ENCODE measurements at places on chromosomes 16 and 17.

GRCh38 chr16:63613701-63614100 is 1508.2 kb downstream of the CDH11 start:
- DNase-seq = no peak

DNA sequence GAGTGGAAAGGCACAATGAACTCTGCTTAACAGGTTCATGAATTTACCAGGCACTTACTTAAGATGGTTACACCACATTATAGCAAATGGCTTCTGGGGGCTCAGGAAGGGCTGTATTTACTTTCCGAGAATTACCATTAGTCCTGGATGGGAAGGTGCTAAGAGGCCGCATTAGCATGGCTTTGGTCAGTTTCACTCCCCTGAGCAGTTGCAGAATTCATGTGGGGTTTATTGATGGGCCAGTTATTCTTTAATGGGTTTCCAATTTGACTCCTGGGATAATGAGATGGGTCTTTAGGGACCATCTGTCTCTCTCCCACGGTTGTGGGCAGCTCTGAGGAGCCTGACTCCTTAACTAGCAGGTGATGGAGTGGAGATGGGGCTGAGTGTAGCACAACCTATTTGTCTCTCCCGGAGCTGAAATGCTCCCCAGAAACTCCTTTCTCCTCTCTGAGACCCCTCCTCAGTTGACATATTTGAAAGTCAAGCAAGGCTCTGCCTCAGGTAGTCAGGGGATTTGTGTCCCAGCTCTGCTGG is 652.5 kb downstream of the HS3ST4 start:
- DNase-seq = no peak

- no peak for DNase-seq
Measured at GRCh38 chr17:81582341-81582740, 30.2 kb upstream of the FAAP100 start.

DNA sequence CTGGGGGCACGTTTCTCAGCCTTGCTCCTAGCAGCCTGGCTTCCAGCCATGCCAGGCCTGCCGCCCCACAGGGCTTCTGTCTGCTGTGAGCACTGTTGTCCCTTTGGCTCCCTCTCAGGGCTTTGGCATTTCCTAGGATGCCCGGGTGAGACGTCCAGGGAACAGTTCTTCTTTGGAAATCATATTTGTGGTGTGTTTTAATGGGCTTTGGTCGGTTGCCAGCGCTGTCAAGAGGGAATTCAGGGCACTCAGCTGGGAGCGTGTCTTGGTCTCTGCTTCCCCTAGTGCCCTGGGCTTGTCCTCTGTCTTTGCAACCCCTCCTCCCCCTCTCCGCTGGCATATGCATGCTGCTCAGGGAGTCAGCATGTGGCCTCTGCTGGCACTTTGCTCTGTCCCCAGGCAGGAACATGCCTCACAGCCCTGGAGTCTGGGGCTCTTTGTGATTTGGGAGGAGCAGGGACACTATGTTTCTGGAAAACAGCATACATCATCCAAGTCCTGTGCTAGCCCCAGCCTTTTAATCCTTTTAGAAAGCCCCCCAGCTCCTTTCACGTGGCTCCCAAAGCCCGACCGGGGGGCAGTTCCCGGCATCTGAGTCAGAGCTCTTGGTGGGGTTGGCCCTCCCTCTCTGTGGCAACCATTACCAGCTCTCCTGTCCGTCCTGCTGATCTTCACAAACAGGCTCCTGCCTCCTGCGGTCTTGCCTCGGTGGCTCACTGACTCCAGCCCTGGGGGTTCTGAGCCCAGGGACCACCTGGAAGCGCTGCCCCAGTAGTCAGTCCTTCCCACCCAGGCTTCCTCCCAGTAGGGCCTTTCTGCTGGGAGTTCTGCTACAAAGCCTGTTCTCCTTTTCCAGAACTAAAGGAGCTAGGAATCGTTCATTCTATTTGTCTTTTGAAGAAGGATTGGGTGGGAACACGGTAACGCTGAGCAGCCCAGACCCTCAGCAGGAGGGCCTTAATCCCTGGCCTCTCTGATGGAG is 26.7 kb downstream of the SAP30BP start:
- DNase-seq = no peak

GRCh38 chr16:57940382-57940966 is 30.5 kb downstream of the CNGB1 start:
- DNase-seq = no peak

- DNase-seq = no peak
Measured at GRCh38 chr17:61581611-61582349, 9.2 kb downstream of the NACA2 start.

DNA sequence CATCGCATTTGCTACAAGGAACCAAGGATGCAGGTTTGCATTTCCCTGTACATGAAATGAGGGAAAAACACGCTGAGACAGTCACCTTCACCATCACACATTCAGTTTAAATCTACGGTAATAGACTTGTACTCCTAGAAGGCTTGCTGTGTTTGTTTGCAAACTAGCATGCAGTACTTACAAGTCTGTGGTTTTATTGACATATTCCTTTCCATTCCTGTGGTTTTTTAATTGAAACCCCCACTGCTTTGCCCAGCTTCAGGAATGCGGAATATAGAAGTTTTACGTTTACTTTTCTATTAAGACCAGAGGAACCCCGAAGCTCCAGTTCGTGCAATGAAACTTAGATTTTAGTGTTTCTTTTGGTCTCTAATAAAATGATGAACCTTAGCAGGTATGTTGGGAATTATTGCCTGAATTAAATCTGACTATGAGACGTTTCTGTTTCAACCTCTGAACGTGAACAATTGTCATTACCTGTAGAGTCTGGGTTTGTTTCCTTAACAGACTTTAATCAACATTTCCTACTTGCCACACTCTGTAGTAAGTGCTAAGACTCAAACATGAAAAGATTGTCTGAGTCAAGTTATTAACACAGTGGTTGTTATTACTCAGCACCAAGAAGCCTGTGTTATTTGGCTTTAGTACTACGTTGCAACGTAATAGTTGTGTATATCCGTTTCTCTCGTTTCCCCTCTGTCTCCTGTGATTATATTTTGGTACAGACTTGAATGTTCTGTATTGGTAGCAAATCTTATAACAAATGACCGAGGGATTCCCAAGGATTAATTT is 793.3 kb upstream of the GOT2 start:
- DNase-seq = no peak

GRCh38 chr17:21166595-21167210 is 39.9 kb downstream of the DHRS7B start:
- DNase-seq = no peak

GRCh38 chr17:6508016-6508415 is 48.3 kb downstream of the PITPNM3 start:
- no peak for DNase-seq

DNA sequence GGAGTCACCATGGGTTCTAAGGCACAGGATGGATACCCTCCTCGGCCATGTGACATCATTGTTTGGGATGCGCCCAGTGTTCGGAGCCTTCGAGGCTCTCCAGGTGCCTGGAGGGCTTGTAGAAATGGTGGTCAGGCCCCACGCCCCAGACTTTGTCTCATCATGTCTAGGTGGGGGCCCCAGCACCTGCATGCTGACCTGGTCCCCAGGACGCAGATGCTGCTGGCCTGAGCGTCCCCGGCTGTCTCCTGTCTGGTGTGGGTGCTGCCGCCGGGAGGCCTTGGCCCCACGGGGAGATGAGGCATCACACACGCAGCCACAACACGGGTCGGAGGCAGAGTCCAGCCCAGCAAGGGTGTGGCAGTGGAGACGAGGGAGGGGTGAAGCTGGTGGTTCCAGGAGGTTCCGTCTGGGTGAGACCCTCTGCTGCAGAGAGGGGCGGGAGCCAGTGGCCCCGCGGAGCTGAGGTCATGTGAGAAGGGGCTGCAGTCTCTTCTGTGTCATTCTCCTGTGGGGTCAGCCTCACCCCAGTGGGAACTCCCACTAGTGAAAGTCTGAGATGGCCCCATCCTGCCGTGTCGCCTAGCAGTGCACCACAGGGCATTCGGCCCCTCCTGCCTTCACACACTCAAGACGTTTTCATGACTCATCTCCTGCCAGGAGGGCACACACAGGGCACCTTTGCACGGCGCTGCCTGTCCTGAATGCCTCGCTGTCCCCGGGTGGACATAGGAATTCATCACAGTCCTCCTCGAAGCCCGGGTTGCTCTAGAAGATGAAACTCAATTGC is 46.6 kb downstream of the JPH3 start:
- DNase-seq = no peak

DNA sequence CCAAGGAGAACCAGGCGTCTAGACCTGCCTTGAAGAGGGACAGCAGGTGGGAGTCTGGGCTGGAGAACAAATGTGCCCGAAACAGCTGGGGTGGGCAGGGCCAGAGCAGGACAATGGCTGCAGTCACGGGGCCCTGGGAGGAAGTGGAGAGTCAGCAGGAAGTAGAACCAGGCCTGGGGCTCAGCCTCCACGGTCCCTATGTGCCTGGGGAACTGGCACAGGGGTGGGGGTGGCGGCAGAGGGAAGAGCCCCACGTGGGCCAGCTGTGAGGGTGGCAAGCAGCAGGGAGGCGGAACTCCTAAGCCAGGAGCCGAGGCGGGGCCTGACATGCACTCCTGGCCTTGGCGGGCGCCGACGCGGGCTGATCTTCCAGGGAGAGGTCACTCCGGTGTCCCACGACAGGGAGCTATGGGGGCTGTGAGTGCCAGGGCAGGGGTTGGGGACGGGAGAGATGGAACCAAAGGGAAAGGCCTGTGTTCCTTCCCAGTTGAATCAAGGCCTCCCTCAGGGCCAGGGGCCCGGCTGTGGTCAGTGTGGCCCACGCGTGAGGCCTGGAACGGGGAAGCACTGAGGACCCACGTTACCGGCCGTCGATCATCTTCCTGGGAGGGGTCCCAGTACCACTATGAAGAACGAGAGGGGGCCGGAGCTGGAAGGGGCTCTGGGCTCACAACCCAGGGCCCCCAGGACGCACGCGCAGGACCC is 42.7 kb downstream of the TIMM22 start:
- DNase-seq = no peak

GRCh38 chr17:73933871-73934270 is 269.6 kb upstream of the RPL38 start:
- DNase-seq = no peak

- DNase-seq = no peak
Measured at GRCh38 chr17:10052106-10052813, 146.1 kb downstream of the GAS7 start.

DNA sequence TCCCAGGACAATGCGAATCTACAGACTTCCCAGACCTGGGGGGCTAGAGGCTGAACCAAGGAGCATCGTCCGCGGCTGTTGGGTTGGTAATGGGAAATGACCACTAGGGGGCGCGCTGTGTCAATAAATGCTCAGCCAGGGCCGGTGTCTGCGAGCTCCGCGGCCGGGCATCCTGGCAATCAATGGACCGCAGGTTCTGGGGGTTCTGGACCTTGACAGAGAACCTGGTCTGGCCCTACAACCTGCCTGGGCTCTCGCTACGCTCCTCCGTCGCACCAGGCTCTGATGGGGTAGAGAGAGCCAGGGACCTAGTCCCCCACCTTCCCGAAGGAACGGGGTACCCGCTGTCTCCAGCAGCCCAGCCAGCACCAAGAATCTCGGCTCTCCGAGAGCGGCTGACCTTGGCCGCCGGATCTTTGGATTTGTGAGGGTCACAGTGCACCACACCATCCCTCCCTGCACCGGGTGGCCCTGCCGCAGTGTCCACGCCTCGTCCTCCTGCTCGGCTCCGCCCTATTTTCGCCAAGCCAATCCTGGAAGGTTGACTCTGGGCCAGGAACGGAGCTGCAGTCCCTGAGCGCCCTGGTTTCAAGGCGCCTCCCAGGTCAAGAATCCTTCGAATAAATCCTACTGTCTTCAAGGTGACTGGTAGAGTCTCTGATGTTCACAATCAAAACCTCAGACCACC is 20.4 kb upstream of the BEAN1 start:
- DNase-seq = peak; percentile 94

DNA sequence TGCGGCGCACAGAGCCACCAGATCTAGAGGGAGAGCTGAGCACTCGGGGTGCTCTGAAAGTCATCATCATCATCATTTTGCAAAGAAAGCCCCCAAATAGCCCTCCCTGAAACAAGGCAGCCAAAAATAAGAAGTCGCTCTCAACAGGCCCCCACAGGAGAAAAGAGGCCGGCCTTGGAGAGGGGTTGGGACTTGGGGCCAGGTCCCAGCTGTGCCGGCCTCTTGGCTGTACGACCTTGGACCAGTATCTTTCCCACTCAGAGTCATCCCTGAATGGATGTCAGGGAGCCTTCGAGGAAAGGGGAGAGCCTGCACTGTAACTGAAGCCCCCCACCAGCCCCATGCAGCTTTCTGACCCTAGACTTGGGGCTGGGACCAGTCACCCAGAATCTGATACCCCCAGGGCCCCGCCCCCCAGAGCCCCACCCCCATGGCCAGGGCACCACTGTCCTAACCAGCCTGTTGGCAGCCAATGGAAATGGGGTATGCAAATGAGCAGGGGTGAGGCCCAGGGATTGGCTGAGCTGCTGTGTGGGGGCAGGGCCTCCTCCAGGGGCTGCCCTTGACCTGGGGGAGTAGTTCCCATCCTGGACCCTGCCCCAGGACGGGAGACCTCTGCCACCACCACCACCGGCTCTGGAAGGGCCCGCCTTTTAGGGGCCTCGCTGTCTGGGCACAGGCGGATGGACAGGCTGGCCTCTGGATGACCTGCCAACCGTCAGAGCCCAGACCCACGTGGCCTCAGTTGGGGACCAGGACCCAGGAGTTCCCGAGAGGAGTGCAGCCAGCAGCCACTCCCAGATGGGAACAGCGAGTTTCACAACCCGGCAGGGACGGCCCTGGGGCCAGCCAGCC is 15.4 kb downstream of the ZFPM1 start:
- no peak for DNase-seq

DNA sequence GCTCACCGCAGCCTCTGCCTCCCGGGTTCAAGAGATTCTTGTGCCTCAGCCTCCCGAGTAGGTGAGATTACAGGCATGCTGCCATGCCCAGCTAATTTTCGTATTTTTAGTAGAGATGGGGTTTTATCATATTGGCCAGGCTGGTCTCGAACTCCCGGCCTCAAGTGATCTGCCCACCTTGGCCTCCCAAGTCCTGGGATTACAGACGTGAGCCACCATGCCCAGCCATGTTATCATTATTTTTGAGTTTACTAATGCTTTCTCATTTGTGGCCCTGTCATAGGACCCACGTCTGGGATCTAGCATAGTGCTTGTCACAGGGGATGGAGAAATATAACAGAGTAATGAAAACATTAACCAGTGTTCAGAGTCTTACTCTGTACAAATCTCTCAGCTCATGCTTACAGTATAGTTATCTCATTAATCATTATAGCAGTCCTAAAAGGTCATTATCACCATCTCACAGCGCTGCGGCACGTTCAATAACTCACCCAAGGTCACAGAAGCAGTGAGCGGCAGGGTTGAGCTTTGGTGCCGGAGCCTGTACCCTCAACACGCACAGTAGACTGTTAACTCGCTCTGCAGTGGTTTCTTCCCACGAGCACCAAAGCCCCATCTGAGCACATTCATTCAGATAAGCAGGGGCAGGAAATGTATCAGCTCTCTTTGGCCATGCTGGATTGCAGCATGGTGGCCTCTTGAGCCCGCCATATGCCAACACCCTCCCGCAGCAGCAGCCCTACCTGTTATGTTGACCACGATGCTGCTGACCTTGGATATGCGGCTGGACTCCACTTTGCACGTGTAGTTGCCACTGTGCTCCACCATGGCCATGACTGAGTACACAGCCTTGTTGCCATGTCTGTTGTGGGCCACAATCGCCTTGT is 21.4 kb downstream of the PECAM1 start:
- no peak for DNase-seq

All from activated T-cell treated with anti-CD3 and anti-CD28 coated beads, Interleukin-2, amount 50 U/mL, for 24 hours (primary cell).